Endothelial cell of umbilical vein (primary cell): ENCODE measurements at places on chromosomes 11 and 22. TPM values are rescaled to one million over a fixed set of nuclear protein-coding genes. Genes with fewer than 3 reads are reported as not detected.

The MLC1 gene
- polyA plus RNA-seq = not detected in 2 replicates

DNA sequence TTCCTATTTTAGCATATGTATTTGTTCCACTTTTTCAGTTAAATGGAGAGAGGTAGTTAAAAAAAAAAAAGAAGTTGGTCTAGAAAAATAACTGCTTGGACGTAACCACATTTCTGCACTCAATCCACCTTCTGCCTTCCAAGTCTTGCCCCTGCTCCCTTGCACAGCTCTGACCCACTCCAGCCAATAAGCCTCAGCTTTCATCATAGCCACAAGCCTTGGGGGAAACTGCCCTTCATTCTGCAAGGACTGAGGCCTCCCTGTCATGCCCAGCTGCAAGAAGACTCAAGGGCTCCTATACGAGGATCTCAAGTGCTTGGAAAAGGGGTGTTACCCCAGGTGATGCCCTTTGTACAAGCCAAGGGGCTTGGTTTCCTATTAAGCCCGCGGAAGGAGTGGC, 36.0 kb upstream of the OAF start:
- DNase-seq = no peak

- peak; percentile 60 for DNase-seq
These were observed 590.0 kb downstream of the METTL15 start for GRCh38 chr11:28697920-28698827.

- DNase-seq = no peak
These were observed 7.9 kb downstream of the SLC35C1 start for GRCh38 chr11:45812581-45813548.

The CCDC87 gene
- polyA plus RNA-seq = 0.06 and 0.08 TPM in 2 replicates

The NELL1 gene
- polyA plus RNA-seq = not detected in 2 replicates

DNA sequence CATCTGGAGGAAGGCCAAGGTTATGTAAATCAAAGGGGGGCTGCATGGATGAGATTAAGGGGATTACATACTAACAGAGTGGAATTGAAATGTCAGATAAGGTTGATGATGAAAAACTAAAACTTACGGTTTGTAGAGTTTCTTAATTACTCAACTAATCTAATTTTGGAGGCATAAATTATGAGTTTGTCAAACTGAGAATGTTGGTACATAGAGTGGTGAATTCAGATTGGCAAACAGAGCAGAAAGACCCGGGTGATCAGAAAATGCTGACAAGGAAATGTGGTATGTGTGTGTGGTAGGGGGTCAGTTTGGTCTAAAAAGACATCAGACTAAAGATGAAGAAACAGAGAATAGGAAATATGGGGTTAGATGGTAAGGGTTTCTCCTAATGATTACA, 11.0 kb downstream of the MS4A6E start:
- no peak for DNase-seq

- DNase-seq = no peak
These were observed 44.3 kb upstream of the TTC12 start for GRCh38 chr11:113270080-113270479.

DNA sequence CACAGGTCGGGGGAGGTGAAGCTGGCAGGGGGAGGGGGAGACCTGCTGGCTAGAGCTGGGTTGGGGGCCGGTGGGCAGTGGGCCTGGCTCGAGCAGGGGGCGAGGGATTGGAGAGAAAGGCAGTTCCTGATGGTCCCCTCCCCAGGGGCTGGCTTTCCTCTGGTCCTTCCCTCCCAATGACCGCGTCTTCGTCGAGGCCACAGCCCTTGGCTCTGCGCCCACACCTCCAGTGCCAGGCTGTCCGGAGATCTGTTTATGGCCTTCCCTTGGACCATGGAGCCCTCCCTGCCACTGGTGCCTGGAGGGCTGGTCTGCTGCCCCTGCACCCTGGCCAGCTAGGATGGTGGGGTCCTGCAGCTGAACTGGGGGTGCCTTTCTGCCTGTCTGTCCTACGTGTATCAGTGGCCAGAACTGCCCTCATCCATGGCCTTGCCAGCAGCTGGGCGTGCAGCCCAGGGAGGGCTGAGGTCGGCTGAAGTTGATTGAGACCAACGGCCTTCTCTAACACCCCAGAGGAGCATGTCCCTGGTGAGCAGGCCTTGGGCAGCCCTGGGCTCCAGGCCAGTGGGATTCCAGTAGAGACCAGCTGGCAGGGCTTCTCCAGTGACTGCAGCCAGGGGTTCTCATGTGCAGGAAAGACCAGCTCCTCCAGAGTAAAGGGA, 12.3 kb downstream of the TANGO2 start:
- DNase-seq = no peak

- DNase-seq = peak; percentile 42
These were observed 30.1 kb upstream of the OAF start for GRCh38 chr11:120180551-120181232.

- DNase-seq = no peak
These were observed 8.6 kb upstream of the PDE2A start for GRCh38 chr11:72682858-72683243.

DNA sequence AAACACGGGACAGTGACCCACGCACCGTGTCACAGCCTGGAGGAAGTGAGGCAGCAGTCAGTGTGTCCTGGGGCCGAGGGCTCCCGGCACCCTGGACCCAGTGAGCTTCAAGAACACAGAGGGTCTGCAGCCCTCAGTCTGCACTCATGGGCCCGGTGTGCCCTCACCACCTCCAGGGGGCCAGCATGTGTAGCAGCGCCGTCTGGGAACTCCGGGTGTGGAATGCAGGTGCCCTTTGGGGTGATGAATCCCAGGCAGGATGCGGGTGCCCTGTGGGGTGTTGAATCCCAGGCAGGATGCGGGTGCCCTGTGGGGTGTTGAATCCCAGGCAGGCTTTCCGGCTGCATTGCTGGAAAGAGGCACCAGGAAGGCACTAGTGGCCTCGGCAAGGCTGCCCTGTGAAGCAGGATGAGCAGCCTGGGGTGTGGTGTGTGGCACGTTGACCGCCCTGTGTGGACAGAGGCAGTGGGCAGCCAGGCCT, 1399.9 kb downstream of the BRD1 start:
- DNase-seq = no peak

The TRIM49D2 gene
- polyA plus RNA-seq = not detected in 2 replicates

DNA sequence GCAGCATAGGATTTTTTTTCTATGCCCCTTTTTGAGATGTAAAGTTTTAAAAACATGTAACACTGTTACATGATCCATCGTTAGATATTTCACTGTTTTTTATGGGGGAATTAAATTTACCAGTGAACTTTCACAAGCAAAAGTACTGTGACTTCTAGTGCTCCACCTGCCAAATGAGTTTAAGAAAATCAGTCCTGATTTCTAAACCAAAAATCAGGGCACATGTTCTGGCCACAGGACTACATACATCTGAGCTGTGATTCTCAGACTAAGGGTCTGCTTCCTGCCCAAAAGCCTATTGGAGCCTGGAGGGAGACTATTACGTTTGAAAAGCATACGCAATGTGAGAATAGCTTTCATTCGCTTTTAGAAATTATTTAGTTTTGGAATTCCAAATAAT, 22.5 kb downstream of the TMPRSS13 start:
- DNase-seq = no peak

The ARHGAP1 gene
- 30.9 and 31.0 TPM in 2 replicates for polyA plus RNA-seq

DNA sequence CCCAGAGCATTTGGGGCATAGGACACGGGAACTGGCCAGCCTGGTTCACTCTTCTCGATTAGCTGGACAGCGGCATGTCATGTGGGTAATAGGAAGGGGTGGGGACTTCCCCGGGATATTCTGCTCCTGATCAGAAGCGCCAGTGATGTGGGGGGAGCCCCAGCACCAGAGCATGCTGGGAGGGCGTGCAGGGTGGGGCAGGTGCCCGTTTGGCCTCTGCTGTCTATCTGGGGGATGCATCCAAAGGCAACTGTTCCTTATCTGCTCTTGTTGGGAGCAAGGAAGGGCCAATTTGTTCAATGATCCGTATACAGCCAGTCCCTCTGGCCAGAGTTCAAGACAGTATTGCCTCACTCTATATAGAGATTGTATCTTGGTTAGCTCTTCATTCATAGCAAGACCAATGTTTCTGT, 43.6 kb downstream of the PPARA start:
- no peak for DNase-seq

GRCh38 chr11:86484795-86485166, 110.1 kb downstream of the CCDC81 start:
- no peak for DNase-seq

The MRGPRE gene
- polyA plus RNA-seq = not detected in 2 replicates

DNA sequence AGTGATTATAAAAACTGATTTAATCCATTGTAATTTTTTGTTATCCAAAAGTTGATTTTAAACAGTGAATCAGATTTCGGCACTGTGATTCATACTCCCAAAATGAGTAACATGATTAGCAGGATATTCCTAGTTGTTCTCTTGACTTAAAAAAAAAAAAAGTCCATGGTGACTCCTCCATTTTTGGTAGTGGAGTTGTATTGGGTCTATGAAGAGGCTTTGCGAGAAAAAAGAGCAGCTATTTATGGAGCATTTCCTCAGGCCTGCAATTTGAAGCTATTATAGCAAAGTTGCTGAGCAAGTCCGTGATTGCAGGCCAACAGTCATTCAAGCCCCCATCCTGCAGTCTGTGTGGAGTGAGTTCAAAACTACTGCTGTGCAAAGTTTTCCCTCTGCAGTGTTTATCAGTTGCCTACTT, 28.8 kb downstream of the YAP1 start:
- DNase-seq = peak; percentile 13

- DNase-seq = no peak
These were observed 11.9 kb downstream of the SLC25A18 start for GRCh38 chr22:17575151-17575550.

The MS4A3 gene
- polyA plus RNA-seq = not detected in 2 replicates
